Mucosa of descending colon (tissue), 3 donors: ENCODE measurements at places on chromosomes 2 and 18. TPM values are rescaled to one million over a fixed set of nuclear protein-coding genes. Genes with fewer than 3 reads are reported as not detected.

DNA sequence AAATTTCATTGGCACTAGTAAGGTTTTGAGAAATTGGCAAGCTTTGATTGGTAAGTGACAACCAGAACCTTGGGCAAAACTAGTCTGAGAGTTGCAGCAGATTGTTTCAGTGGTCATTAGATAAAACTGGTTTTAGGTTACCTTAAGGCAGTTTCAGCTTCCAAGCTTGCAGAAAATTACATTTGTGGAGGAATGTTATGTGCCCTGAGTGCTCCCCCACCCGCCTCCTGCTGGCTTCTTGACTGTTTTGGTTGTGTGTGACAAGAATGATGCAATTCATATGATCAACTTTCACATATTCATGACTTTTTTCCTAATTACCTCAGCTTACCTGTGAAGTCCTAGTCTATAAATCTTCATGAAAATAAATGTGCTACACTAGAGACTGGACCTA is 599.5 kb upstream of the ZNF804A start:
- no peak for DNase-seq

GRCh38 chr2:154194909-154195643 is 323.4 kb downstream of the GALNT13 start:
- DNase-seq = no peak

- no peak for DNase-seq
Measured at GRCh38 chr2:127208313-127208712, 11.8 kb downstream of the CYP27C1 start.

GRCh38 chr2:126790987-126791780 is 107.5 kb upstream of the TEX51 start:
- DNase-seq = no peak

DNA sequence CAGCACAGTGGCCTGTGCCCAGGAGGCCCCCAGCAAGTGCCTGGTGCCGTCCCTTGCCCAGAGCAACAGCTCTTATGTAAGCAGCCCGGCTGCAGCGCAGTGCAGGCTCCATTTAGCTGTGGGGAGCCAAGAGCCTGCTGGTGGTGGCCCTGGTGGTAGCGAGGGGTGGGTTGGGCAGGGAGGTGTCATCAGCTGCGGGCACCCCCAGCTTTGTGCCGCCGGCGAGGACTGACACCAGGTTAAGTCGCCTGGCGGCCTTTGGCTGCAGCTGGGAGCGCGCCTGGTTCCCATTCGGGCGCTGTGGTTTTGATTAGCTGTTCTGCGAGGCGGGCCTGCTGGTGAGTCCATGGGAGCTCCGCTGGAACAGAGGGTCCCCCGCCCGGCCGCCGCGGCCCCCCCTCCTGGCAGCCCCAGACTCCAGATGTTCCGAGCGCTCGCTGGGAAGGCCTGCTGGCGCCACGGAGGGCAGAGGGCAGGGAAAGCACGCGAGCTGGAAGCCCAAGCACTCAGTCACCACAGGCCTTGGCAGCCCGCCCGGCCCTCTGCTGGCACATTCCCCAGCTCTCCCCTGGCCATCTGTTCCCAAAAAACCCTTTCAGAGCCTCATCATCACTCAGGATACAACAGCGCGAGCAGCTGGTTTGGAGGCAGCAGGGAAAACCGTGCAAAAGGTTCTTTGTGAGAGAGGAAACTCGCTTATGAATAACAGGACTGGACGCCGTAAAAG is 18.4 kb downstream of the ATOH8 start:
- DNase-seq = peak; percentile 87

DNA sequence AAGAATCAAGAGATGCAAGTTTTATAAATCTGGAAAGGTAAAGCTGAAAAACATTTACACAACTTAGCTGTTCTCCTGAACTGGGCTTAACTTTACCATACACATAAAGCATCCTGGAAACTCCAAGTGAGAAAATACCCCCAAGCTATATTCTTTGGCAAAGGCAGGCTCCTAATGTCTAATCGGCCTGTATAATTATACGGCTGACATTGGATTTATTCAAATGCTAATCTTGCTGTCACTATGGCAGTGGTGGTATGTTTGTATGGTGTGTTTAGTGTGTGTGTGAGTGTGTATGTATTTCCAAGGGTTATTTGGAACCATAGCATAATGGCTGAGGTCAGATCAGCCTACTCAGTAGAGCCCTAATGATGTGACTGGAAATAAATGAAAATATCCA is 1031.8 kb upstream of the ZEB2 start:
- DNase-seq = no peak

- no peak for DNase-seq
Measured at GRCh38 chr2:12350821-12351220, 365.9 kb upstream of the TRIB2 start.

DNA sequence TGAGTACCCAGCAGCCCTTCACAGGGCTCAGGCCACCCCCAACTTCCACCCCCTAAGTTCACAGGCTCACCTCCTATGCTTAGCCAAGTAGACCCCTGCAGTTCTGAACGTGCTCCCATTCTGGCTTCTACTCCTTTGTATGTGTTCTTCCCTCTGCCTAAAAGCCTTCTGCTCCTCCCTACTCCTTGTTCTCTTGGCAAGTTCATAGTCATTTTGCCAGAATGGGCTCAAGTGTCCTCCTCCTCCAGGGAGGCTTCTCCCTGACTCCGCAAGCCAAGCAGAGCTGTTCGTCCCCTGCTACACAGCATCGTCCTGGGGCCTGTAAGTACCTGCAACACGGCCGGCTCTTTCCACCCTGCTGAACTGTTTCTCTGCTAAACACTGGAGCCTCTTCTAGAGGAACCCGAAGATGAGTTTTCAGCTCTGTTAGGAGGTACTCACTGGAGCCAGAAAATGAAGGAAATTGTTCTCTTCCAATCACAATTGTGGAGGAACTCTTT is 14.6 kb upstream of the CETN1 start:
- DNase-seq = no peak

GRCh38 chr2:88188748-88189147 is 18.6 kb downstream of the THNSL2 start:
- no peak for DNase-seq

DNA sequence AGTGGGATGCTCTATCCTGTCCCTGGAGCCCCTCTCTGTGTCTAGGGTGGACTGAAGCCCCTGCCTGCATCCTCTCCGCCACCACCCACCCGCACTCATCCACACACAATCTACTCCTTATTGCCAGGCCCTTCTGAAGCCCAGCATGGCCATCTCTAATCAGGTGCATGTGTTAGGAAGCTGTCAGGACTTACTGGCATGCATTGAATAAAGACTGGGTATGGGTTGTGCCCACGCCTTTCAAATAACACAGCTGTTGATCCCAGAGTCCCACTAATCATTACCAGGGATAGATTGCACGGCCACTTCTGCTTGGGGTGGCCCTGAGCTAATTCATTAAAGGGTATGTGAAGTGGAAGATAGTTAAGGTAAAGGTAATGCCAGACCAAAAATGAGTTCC is 88.4 kb downstream of the CABLES1 start:
- no peak for DNase-seq

DNA sequence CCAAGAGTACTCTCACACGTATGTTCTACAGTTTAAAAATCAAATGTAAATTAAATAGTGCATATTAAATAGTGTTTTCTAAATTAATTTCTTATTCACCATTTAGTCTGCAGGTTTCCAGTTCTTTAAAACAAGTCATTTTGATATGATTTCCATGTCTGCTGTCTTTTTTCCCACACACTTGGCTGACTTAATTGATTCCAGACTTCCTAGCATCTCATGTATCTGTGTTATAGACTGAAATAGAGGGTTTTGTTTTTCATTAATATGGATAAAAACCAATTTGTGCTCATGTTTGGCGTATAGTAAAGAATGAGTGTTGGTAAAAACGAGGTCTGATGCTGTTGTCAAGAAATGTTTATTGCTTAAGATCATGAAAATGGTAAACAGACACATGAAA is 104.3 kb downstream of the SRBD1 start:
- no peak for DNase-seq

GRCh38 chr2:28471214-28471613 is 24.6 kb upstream of the PLB1 start:
- peak; percentile 57 for DNase-seq

- no peak for DNase-seq
Measured at GRCh38 chr2:91974401-91975129, 2896.7 kb upstream of the TEKT4 start.

DNA sequence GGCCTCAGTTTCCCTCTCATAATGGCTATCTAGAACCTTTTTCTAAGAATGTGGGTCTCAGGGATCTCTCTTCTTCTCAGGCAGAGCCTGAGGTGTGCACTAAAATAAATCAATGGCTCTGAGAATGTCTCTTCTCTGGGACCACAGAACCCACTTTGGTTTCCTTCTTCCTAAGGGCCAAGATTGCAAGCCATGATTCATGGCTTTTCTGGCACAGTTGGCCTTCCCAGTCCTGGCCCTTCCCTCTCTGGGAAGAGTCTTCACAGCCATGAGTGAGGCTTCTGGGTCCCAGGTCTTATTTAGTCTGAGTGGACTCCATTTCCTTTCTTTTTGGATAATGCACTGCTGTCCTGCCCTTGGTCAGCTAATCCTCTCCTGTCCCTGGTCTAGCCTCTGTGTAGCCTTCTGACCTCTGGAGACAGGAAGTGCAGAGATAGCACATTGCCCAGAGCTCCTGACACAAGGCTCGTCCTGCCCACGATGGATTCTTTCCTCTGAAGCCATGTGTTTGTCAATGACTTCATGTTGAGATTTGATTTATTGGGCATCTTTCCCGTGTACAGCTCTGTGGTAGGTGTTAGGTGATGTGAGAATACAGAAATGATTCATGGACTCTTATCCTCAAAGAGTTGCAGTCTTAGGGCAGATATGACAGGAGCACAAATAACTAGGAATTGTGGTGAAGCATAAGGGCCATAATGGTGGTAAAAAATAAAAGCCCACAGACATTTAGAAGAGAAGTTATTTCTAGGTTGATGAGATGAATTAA is 245.0 kb downstream of the CLIP4 start:
- no peak for DNase-seq

- DNase-seq = peak; percentile 47
Measured at GRCh38 chr2:216596236-216596979, 36.8 kb upstream of the IGFBP2 start.

DNA sequence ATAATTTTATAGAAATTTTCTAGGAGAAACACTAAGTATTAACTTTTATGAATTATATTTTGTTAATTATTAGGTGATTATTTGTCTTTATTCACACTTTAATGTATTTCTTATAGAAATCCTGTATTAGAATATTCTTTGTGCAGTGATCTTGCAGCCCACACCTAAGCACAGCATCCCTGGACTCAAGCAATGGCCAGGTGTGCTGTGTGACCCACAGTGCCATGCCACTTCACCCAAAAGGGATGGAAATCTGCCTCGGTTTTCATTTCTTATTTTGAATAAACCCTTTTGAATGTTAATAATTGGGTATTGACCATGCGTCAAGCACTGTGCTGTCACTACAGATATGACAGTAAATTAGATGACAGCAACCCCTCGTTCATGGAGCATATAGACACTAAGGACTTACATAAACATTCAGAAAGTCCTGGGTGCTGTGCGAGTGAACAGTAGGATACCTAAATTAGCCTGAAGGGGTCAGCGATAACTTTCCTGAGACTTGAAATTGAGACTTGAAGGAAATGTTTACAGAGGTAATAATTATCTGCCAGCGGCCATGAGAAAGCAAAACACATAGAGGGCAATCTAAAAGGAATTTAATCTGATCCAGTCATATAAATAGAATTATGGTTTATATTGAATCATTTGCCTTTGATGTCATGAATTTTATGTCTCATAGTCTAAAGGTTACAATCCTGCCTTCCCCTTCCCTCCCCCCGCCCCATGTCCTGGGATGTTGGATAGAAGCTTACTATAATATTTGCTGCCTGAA is 52.7 kb upstream of the CALCRL start:
- no peak for DNase-seq

The LYPD1 gene
- 3.2 TPM for total RNA-seq

The TMEM247 gene
- total RNA-seq = not detected

The GKN2 gene
- not detected for total RNA-seq

The DAPL1 gene
- total RNA-seq = 1.2 TPM

The AOX1 gene
- 1.9 TPM for total RNA-seq

The LDAH gene
- 20.8 TPM for total RNA-seq
